ENCODE measurements at places on chromosomes 1 and 21.

DNA sequence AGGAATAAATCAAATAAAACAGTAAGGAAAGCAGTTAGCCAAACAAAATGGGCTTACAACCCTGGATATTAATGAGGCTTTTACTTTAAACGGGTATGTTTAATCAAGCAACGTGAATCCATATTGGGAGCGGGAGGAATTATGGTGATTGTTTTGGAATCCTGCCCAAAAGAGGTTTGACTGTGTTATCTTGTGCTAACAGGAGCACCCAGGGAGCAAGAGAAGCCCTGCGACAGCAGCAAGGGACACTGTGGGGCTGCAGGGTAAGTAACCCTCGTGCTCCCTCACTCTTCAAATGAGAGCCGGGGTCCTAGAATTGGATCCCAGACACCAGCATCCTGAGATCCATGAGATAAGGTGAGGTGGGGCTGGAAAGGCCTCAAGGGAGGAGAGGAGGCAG lies 72.6 kb upstream of the PGBD5 start:
- no peak for DNase-seq

- DNase-seq = no peak
These were observed 19.4 kb downstream of the PLEKHO1 start for GRCh38 chr1:150168960-150169601.

- no peak for DNase-seq
These were observed 22.1 kb downstream of the SPOCD1 start for GRCh38 chr1:31793586-31794285.

DNA sequence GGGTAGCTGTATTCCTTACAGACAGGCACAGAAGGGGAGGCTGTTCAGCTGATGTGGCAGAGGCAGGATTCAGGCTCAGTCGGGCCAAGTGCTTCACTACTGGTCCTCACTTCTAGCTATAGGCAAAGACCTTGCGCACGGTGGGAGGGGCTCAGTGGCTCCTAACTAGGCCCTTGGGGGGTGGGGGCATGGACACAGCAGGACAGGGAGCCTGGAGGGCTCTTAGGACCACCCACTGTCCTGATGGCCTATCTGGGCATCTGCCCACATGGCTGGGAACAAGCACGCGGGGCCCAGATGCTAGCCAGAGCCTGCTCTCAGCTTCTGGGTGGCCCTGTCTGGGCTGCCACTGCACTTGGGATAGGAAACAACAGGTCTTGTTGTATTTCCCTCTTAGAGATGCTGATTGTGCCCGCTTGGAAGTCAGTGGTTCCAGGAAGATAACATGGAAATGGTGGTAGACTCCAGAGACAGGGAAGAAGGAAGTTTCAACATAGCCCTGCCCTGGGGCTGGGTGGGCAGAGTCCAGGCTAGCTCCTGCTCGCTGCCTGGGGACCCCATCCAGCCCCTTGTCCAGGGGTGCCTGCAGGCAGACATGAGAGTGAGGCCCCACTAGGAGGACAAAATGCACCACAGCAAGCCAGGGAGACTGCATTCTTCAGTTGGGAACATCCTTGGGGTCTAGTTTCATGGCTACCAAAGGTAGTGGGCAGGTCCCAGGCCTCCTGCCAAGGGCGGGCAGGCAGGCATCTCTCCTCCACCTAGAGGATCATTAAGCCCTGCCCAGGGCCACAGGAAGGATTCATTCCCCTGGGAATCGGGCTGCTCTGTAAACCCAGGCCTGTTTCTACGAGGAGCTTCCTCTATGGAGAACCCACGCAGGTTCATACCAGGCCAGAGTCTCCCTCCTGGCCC lies 102.5 kb downstream of the BCAR3 start:
- no peak for DNase-seq

GRCh38 chr1:182080040-182080439 lies 18.5 kb upstream of the ZNF648 start:
- no peak for DNase-seq

DNA sequence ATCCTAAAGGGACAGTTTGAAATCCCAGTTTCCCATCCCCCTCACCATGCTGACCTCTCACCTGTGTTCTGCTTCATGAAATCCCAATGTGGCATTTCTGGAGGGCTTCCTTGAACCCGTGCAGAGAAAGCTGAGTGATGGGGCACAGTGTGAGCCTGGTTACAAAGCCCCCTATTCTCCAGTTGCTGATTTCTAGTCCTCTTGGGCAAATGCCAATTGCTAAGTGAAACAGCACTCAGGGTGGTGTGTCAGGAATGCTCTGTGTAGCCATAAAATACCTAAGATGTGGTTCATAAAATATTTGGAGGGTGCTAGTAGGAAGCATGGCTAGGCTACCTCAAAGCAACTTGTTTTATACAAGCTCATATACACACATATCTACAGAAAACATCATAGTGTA lies 32.0 kb downstream of the SUSD4 start:
- DNase-seq = no peak

GRCh38 chr21:29582855-29583254 lies 284.1 kb downstream of the BACH1 start:
- no peak for DNase-seq

DNA sequence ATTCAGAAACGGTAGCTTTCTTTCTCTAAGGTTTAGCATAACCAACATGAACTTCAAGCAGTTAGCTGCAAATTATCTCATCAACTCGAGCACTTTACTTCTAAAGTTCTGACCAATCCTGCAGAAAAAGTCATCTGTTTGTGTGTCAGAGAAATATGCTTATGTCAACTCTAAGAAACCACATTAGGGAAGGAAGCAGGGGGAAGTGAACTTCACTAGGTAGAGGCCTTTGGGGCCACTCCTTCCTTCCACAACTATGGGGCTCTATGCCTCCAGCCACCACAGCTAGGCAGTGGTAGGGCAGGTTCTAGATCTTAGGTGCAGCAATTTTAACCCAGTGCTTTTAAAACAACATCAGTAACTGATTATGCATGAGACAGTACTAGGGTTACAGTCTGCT lies 375.9 kb downstream of the DSCAM start:
- DNase-seq = no peak

DNA sequence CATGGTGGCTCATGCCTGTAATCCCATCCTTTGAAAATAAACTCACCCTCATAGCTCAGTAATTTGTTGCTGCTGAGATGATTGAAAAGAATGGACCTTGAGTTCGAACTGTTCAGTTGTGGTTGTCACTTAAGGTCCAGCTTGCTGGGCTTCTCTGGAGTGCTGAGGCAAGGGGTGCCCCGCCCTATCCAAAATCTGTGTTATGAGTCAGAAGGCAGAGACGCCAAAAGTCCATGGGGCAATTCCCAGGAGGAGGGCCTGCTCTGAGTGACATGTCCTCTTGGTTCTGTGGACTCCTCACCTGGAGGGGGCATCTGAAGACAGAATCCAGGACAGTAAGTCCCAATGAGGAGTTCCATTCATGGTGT lies 64.8 kb downstream of the MYOM3 start:
- DNase-seq = no peak

DNA sequence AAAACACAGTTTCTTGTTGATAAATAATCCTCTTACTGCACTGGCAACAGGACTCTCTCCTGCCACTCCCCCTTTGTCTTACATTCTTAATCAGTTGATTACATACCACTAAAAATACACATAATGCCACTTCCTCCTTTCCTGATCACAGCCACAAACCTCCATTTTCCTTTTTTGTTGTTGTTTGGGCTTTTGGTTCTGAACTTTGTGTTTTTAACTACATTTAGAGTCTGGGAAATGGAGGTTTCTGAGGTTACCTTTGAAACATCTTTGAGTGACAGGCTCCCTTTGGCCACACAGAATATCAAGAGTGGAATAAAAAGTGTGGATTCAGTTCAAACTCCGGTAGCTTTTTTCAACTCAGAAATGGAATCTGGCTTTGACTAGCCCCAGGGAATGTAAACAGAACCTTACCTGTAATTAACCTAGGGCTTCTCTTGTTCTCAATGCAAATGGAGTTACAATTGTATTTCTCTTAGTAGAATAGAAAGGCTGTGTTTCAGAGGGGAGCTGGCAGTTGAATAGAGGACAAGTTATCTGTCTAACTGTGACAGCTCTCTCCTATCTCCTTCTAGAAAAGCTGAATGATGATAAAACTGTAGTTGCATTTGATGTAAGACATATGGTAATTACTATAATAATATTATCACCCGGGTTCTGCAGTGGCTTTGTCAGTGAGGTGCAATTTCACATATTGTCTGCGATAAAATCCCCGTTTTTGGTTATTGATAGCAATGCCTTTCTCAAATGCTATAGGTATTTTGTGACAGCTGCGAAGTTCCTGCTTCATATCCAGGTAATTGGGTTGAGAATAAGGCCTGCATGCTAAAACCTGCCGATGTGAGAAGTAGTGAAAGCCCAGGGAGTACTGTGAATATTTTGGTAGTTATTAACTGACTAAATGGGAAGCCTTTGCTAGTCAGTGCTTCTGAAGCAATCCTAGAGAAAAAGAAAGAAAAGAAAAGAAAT lies 66.9 kb downstream of the ST6GALNAC5 start:
- no peak for DNase-seq

GRCh38 chr1:226864311-226864710 lies 6.1 kb upstream of the PSEN2 start:
- DNase-seq = no peak

GRCh38 chr1:25889470-25889869 lies 14.0 kb upstream of the PAQR7 start:
- DNase-seq = no peak

- DNase-seq = peak; percentile 11
These were observed 26.1 kb downstream of the ATP5PF start for GRCh38 chr21:25708467-25709065.

DNA sequence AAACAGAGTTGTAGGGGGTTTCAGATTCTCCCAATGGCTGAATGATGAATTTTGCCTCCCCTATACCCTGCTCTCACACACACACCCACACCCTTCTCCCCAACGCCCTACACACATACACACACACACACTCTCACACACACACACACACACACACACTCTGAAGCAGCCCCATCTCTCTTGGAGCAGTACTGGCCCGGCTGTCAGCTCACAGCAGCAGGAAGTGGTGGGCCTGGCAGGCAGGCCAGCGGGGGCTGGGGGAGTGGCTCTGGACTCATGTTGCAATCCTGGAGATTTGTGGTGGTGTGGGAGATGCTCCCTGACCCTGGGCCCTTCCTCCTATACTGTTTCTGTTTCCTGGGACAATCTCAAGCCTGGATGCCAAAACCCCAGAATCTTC lies 2.2 kb downstream of the IKBKE start:
- no peak for DNase-seq

DNA sequence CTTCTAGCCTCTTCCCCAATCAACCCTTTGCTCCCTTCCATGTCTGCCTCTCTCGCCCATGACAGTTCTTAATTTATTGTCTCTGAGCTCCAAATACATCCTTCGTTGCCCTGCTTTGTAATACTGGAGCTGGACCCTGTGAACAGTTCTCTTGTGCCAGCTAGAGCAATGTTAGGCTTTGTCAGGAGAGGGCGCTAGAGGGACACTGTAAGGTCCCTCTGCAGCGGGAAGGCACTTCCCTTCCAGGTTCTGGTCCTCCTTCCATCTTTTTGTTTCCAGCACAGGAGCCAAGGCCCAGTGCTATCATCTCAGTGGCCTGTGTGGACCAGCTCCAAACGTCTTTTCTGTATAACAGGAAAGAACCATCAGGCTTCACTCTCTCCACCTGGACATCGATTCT lies 95.9 kb downstream of the PTPRU start:
- no peak for DNase-seq

DNA sequence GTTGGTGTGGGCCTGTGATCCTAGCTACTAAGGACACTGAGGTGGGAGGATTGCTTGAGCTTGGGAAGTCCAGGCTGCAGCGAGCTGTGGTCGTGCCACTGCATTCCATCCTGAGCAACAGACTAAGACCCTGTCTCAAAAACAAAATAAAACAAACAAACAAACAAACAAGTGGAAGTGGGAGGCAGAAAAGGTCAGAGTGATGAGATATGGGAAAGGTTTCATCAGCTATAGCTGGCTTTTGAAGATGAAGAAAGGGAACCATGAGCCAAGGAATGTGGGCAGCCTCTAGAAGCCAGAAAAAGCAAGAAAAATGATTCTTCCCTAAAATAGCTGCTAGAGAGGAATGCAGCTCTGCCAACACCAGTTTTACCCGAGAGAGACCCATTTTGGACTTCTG lies 10.6 kb upstream of the NUCKS1 start:
- no peak for DNase-seq

DNA sequence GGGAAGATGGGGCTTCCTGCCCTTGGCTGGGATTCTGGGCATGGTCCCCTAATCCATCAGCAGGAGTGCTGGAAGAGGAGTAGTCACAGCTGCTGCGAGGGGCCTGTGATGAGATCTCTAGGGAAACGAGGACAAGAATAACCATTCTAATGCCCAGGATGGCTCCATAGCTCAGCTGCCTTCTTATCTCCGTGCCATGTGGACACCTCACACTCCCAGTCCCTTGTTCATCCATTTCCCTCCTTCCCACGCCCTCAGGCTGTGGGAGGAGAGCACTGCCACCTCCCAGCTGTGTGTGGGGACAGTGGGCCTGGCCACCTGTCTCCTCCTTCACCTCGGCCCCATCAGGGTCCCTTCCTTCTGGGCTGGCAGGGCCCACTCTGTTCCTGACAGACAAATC lies 16.1 kb upstream of the ETV3 start:
- DNase-seq = no peak

DNA sequence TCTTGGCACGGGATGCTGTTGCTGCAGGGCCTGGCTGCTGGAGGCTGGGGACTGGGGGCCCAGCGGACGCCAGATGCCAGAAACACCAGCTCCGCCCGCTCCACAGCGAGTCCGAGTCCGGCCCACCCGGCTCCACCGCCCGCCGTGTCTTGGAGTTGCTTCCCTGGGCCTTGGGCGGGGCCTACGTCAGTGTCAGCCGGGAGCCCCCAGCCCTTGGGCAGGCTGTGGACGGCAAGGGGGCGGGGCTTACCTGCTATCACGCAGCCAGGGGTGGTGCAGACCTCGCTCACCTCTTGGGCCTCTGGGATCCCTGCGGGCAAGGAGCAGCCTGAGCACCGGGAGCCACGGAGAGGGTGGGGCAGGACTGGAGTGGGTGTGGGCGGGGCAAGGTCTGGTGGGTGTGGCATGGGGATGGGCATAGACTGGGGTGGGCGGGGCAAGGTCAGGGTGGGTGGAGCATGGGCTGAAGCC lies 21.8 kb downstream of the MMEL1 start:
- DNase-seq = no peak

- DNase-seq = no peak
These were observed 275.2 kb upstream of the NEGR1 start for GRCh38 chr1:72557446-72558049.

GRCh38 chr1:3678361-3679097 lies 26.2 kb downstream of the TP73 start:
- DNase-seq = no peak

DNA sequence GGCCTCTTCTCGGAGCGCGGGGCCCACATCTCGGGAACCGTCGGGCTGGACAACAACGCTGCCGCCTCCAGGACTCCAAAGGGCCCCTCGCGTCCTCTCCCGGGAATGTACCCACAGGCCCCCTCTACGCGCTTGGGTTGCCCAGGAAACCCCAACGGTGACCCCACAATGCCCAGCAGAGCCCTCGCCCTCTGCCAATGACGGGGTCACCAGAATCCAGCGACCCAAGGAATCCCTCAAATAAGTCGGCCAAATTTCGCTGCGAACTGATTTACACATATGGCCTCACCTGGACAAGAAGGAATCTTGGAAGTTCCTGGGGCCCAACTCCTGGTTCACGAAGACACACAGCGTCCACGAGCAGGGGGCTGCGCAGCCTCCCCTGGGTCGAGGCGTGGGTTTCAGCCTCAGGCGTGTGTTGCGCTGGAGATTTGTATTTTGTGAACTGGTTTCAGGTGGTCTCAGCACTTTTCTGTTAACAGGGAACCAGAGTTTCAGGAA lies 78.1 kb downstream of the DESI2 start:
- DNase-seq = no peak

Data from stimulated activated naive B cell treated with anti-CD40 and anti-IgM and Interleukin-4, amounts not matched to agents 10 μg/mL and 1 μg/mL and 100 μg/mL, for 72 hours (primary cell).